ENCODE measurements at places on chromosomes 3 and 15. TPM values are rescaled to one million over a fixed set of nuclear protein-coding genes. Genes with fewer than 3 reads are reported as not detected.
A peak's percentile ranks its signal among the peaks of the same experiment; 100 is the strongest.

KIF23 gene
- total RNA-seq: 48.0 TPM

DCP1A gene
- 41.9 TPM for total RNA-seq

RARB gene
- not detected for total RNA-seq

ISLR gene
- not detected for total RNA-seq

MAGEL2 gene
- total RNA-seq: not detected

GABRG3 gene
- total RNA-seq: not detected

C3orf70 gene
- not detected for total RNA-seq

NAA80 gene
- total RNA-seq: 18.7 TPM

DNA sequence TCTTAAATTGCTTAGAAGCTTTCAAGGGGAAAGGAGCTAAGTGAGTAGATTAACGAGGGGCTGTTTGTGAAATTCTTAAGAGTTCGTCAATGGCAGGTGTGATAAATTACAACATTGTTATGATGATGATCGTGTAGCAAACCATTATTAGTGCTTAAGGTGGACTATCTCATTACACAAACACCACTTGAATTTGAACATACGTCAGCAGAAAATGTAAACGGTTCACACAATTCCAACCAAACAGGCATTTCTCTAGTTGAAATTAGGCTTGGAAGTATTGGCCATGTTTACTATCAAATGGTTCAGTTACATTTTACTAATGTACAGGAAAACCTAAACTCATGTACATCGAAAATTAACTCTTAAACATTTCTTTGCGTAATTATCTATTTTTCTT is 102.8 kb downstream of the PYDC2 start:
- H3K27me3 ChIP-seq: no peaks in the 10 kb centered on the region
- H3K4me1 ChIP-seq: no peaks in the 10 kb centered on the region
- no peak overlapping the region for H3K4me3 ChIP-seq
- H3K36me3 ChIP-seq: no peaks in the 10 kb centered on the region
- H3K27ac ChIP-seq: no peak overlapping the region

- H3K27ac ChIP-seq: peak within 1 kb of the TSS; percentile 98
- H3K36me3 ChIP-seq: peaks cover 39% of the 10 kb centered on the region
- peak; percentile 99 for DNase-seq
- no peaks in the 10 kb centered on the region for H3K27me3 ChIP-seq
- peak within 1 kb of the TSS; percentile 99 for H3K4me3 ChIP-seq
Measured at GRCh38 chr3:69051756-69052471, at the start of gene TMF1. TMF1 (minus strand) TSS chr3:69052333; CDS start chr3:69052086, 247 bp downstream.

GRCh38 chr3:42120866-42121265 is 29.7 kb downstream of the TRAK1 start:
- H3K4me3 ChIP-seq: no peak overlapping the region
- H3K36me3 ChIP-seq: peaks cover 7% of the 10 kb centered on the region
- peaks cover 20% of the 10 kb centered on the region for H3K4me1 ChIP-seq
- no peak overlapping the region for H3K27ac ChIP-seq
- H3K27me3 ChIP-seq: no peaks in the 10 kb centered on the region

DNA sequence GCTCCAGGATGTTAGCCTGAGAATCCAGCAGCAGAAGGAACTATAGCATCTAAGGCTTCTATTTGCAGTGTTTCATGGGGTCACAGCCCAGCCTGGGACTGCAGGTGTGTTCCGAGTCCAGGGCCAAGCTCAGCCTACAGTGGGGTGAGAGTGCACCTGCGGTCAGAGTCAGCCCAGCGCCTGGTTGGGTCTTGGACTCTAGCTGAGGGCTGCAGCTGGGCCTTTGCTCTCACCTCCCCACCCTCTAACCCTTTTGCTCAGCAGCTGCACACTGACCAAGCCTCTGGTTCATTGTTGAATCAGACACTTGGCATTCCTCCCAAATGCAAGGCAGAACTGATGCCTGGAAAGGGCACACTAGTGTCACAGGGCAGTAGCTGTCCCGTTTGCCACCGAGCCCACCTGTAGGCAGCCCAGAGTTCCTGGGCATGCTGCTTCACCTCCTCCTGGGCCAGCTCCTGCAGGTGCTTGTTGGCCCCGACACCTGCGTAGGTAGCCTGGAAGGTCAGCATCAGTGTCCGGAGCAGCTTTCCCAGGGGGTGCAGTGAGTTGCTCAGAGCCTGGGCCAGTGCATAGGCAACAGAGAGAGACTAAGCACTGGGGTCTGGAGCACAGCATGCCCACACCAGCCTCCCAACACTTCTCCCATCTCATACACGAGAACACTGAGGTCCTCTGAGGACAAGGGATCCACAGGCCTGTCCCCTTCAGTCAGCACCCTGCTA is 17.5 kb downstream of the ALS2CL start:
- H3K4me1 ChIP-seq: no peaks in the 10 kb centered on the region
- no peak for DNase-seq
- H3K36me3 ChIP-seq: peaks cover 2% of the 10 kb centered on the region
- H3K4me3 ChIP-seq: no peak overlapping the region
- no peak overlapping the region for H3K27ac ChIP-seq
- H3K27me3 ChIP-seq: no peaks in the 10 kb centered on the region

DNA sequence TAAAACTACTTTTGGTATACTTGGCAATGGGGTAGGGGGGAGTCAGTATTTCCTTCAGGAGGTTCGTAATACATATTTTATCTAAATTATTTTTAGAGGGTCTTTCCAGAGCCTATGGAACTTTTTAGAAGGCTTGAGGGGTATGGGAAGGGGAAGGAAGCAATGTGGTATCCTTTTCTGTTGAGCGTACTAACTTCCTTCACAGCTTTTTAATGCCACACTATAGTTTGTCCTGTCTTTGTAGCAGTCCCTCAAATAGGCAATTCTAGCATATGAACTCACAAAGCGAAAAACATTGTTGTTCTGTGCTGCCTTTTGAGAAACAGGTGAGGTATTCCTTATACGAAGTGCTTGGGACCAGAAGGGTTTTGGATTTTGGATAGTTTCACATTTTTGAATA is 22.3 kb upstream of the P2RY13 start:
- no peak overlapping the region for H3K27ac ChIP-seq
- no peak overlapping the region for H3K4me3 ChIP-seq

- no peaks in the 10 kb centered on the region for H3K4me1 ChIP-seq
- no peak overlapping the region for H3K27ac ChIP-seq
- no peaks in the 10 kb centered on the region for H3K36me3 ChIP-seq
- no peak for DNase-seq
- H3K4me3 ChIP-seq: no peak overlapping the region
Measured at GRCh38 chr3:178868681-178869080, 202.9 kb downstream of the ZMAT3 start.

DNA sequence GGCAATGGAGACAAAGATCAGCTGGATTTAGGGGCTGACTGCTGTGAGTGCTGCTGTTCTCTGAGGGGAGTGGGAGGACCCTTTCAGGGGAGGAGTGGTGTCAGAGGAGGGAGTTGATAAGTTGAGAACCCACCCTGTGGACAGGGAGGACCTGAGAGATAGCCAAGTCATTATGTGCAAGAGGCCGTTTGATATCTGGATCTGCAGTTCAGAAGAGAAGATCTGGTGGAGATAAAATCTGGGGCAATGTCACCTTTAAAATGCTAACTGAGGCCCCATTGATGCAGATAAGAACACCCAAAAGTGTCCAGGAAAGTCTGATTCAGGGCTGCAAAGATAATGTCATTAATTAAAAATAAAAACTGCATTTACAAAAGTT is 256.1 kb upstream of the HES1 start:
- no peak overlapping the region for H3K4me3 ChIP-seq
- H3K27ac ChIP-seq: no peak overlapping the region
- no peak for DNase-seq
- peaks cover 3% of the 10 kb centered on the region for H3K27me3 ChIP-seq

GRCh38 chr15:57878573-57878972 is 172.1 kb downstream of the POLR2M start:
- H3K27me3 ChIP-seq: peaks cover 10% of the 10 kb centered on the region
- H3K36me3 ChIP-seq: no peaks in the 10 kb centered on the region

- no peak overlapping the region for H3K4me3 ChIP-seq
- H3K4me1 ChIP-seq: no peaks in the 10 kb centered on the region
- H3K27me3 ChIP-seq: peaks cover 4% of the 10 kb centered on the region
Measured at GRCh38 chr3:2870724-2871333, 239.3 kb downstream of the IL5RA start.

DNA sequence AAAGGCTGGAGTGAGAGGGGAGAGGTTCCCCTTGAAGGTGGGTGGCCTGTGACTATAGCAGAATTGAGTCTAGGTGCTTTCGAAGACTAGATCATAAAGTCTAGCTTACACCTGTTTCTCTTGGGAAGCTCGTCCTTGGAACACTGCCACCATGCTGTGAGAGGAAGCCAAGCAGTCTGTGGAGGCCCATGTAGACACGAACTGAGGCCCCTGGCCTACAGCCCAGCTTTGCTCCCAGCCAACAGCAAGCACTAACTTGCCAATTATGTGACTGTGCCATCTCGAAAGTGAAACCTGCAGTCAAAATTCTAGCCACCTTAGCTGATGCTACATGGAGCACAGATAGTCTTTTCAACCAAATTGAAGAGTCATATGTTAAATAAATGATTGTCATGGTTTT is 190.5 kb upstream of the NECTIN3 start:
- no peaks in the 10 kb centered on the region for H3K36me3 ChIP-seq
- H3K4me3 ChIP-seq: no peak overlapping the region
- peak; percentile 35 for DNase-seq
- no peaks in the 10 kb centered on the region for H3K4me1 ChIP-seq

DNA sequence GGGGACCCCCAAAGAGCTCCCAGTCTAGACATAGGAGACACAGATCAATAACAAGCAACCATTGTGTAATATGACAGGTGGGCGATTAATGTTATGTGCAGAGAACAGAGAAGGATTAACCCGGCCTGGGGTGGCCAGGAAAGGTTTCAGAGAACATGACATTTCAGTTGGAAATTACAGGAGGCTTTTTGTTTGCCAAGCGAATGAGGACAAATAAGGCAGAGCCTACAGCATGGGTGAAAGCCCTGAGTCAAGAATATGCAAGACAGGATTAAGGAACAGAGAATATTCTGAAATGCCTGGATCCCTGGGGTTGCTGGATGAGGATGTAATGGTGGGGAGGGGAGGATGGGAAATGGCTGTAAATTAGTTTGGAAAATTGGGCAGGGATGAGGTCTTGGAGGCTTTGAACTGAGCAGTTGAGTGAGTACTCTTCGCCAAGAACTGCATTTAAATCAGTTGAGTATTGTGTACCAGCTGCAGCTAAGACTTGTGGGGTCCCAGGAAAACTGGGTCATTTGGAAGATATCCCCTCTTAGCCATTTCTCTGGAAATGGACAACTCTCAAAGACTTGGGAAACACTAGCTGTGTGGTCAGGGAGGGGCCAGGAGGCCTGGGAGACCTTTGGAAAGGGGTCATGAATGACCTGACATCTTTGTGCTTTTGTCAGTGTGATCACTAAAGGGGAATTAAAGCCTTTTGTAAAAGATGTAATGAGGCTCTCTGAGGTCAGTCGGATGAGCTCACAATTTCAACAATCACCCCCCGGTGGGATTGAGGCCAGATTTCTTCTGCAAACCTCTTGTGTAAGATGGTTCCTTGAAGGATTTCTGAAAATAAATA is 198.6 kb upstream of the NR2E3 start:
- H3K4me3 ChIP-seq: no peak overlapping the region
- no peak overlapping the region for H3K27ac ChIP-seq
- DNase-seq: no peak
- no peaks in the 10 kb centered on the region for H3K4me1 ChIP-seq

GRCh38 chr3:138289701-138290100 is 40.0 kb downstream of the NME9 start:
- peaks cover 31% of the 10 kb centered on the region for H3K36me3 ChIP-seq
- no peaks in the 10 kb centered on the region for H3K27me3 ChIP-seq
- no peak overlapping the region for H3K4me3 ChIP-seq
- H3K4me1 ChIP-seq: peaks cover 11% of the 10 kb centered on the region
- DNase-seq: peak; percentile 32

GRCh38 chr15:68352401-68353062 is 75.0 kb downstream of the FEM1B start:
- H3K27me3 ChIP-seq: no peaks in the 10 kb centered on the region
- peaks cover 27% of the 10 kb centered on the region for H3K4me1 ChIP-seq
- no peak overlapping the region for H3K4me3 ChIP-seq
- DNase-seq: peak; percentile 74
- peak overlapping the region; percentile 86 for H3K27ac ChIP-seq

DNA sequence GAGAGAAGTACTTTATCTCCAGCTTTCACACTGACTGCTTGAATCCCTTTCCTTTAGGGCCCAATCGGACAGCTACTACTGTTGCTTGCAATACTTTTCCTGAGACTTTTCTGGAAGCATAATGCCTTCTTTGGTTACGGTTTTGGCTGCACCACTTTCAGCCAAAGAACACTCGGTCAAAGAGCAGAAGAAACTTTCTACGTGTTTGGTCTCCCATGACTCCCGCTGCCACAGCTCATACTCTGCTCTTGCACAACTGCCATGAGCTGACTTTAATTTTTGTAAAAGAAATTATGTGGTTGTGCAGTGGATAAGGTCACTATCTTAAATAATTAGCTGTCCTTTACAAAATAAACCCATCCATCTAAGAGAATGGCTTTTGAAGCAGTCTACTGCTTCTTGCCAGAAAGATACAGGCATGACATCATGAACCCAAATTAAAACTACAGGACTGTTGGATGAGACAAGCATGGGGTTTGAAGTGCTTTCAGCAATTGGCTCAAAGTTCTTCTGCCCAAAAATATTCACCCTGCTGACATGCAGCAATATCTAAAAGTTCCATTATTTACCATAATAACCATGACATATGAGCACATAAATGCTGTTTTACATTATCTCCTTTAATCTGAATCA is 42.0 kb downstream of the PROS1 start:
- no peaks in the 10 kb centered on the region for H3K4me1 ChIP-seq
- no peaks in the 10 kb centered on the region for H3K27me3 ChIP-seq
- H3K36me3 ChIP-seq: no peaks in the 10 kb centered on the region
- H3K27ac ChIP-seq: no peak overlapping the region
- no peak overlapping the region for H3K4me3 ChIP-seq
- DNase-seq: no peak

DNA sequence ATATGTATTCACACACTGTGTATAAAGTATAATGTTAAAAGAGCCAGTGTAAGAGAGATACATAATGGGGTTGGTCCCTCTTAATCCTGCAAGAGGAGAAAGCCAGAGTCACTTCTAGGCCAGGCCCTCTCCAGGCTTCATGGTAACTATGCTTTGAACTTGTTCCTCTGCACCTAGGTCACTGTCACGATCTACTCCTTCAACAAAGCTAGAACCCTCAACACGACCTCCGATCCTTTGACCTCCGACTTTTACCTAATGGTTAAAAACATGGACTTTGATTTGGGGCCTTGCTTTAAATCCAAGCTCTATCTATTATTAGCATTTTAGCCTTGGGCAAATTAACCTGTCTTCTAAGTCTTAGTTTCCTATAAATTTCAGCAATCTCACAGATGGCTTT is 153.9 kb upstream of the NR2E3 start:
- H3K36me3 ChIP-seq: no peaks in the 10 kb centered on the region
- H3K4me1 ChIP-seq: no peaks in the 10 kb centered on the region
- no peak overlapping the region for H3K4me3 ChIP-seq
- peaks cover 6% of the 10 kb centered on the region for H3K27me3 ChIP-seq
- DNase-seq: no peak

- H3K27ac ChIP-seq: no peak overlapping the region
- no peaks in the 10 kb centered on the region for H3K4me1 ChIP-seq
- H3K4me3 ChIP-seq: no peak overlapping the region
- H3K36me3 ChIP-seq: no peaks in the 10 kb centered on the region
- H3K27me3 ChIP-seq: no peaks in the 10 kb centered on the region
Measured at GRCh38 chr3:74067296-74067695, 442.6 kb upstream of the PDZRN3 start.

GRCh38 chr3:4943549-4943948 is 35.7 kb upstream of the BHLHE40 start:
- H3K4me1 ChIP-seq: no peaks in the 10 kb centered on the region
- no peak overlapping the region for H3K27ac ChIP-seq
- no peaks in the 10 kb centered on the region for H3K27me3 ChIP-seq
- DNase-seq: no peak
- H3K4me3 ChIP-seq: no peak overlapping the region

- H3K4me1 ChIP-seq: no peaks in the 10 kb centered on the region
- peaks cover 3% of the 10 kb centered on the region for H3K27me3 ChIP-seq
- peak; percentile 4 for DNase-seq
- no peak overlapping the region for H3K27ac ChIP-seq
- H3K4me3 ChIP-seq: no peak overlapping the region
- H3K36me3 ChIP-seq: no peaks in the 10 kb centered on the region
Measured at GRCh38 chr3:144244662-144245061, 273.0 kb downstream of the DIPK2A start.
